ENCODE measurements at places on chromosomes 6 and 20. TPM values are rescaled to one million over a fixed set of nuclear protein-coding genes. Genes with fewer than 3 reads are reported as not detected.

DNMT3B gene
- total RNA-seq: 10.0 TPM

DNA sequence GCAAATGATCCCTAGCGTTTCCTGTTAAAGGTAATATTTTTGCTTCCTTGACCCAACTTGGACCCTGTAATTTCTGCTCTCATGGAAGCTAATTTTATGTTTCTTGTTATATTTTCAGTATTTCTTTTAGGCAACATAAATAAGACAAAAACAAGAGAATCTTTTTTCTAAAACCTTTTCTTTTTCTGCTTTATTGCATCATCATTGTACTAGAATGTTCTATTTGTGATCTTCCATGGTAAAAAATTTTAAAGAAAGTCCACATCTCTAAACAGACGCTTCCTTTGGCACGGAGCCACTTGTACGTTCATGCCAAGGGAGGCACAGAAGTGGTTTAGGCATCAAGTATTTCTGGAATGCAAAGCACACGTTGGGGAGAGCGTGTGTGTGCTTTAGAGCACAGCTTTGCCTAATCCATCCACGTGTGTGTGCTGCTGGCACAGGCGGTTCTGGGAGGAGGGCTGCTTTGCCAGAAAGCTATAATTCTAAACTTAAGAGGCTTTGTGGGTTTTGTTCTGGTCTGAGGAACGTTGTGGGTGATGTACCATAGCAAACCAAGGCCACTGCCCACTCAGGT lies 98.3 kb downstream of the SASH1 start:
- DNase-seq: no peak

DNA sequence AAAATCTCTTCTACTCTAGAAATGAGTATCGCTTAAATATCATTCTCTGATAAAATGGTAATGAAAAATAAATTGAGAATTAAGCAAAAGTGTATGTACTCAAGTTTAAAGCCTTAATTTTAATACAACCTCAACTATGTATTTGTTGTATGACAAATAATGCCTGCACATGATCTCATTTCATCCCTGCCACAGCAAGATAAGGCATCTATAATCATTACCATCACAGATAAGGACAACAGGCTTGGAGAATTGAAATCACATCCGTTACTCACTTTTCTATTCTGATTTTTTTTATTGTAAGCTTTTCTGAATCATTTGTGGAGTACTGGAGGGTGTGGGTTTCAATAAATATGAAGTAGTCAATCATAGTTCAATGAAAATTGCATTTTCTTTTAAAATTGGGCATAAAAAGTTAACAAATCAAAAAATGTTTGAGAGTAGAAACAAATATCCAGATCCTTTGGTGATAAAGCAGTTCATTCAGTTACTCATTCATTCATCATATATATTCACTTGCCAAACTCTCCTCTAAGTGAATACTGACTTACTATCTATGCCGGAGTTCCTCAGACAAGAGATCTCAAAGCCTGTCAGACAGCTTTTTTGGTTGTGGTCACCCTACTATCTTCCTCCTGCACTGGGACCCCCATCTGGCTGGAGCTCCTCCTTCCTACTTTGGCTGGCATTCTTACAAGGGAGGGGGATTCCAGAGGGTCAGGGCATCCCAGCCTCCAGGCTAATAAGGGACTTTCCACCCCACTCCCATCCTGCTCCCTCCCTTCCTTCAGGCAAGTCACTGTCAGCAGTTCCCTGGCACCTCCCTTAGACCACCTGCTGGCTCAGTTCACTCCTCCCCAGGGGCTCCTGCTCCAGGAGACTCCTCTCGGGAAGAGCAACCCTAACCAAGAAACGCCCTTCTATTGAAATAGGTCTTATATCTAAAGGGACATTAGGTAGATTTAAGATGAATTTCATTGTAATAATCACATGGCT lies 118.6 kb downstream of the OGFRL1 start:
- no peak for DNase-seq

DNA sequence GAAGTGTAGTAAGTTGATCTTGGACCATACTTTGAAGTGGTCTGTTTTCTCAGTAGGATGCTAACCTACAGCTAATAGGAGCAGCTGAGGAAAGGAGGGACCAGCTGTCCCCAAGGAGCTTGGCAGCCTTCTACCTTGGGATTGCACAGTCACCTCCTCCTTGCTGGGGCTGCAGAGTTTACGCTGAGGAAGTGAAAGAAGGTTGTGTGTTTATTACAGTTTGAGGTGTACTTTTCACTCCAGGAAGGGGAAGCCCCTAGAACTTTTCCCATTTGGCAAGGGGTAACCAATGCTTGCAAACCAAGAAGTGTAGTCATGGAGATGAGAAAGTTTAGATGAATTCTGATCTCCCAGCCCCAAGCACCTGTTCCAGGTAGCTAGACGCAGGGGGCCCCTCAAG lies 58.8 kb downstream of the BMP6 start:
- DNase-seq: no peak

RAB5IF gene
- 108 TPM for total RNA-seq

GRCh38 chr20:19987046-19987445 lies 30.1 kb upstream of the NAA20 start:
- DNase-seq: no peak

DNA sequence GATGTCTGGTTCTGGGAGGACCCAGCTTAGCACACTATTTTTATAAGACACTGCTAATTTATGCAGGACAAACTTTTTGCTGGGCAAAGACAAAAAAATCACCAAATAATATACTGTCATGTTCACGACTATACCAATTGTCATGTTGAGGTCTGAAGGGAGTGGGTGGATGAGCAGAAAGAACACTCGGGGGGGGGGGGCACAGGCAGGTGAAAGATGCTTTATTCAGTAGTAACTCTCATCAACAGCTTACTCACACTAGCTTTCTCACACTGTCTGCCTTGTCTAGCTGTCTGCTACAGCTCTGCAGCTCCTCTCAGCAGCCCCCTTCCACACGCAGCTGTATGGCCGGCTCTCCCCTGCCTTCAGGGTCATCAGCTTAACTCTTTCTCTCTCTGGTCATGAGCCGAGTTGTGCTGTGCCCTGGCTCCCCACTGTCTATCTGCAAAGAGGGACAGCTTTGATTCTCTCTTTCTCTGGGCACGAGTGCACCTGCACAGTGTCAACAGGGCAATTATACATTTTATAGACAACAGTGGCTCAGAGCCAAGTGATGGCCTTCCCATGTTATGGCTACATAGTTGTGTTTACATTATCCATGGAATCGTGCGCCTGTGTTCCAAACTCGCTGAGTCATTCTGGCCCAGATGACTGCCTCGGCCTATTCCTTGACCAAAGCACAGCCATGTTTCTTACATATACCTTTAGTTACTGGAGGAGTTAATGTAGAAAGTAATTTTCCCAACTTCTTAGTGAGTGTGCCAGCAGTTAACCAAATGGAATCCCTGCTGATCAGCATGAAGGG lies 187.7 kb upstream of the PRSS16 start:
- no peak for DNase-seq
